HuH-7.5 (cell line): ENCODE measurements at places on chromosomes 4 and X.

- DNase-seq = no peak
Observed at GRCh38 chrX:150575419-150575814, 7.0 kb downstream of the MTM1 start.

DNA sequence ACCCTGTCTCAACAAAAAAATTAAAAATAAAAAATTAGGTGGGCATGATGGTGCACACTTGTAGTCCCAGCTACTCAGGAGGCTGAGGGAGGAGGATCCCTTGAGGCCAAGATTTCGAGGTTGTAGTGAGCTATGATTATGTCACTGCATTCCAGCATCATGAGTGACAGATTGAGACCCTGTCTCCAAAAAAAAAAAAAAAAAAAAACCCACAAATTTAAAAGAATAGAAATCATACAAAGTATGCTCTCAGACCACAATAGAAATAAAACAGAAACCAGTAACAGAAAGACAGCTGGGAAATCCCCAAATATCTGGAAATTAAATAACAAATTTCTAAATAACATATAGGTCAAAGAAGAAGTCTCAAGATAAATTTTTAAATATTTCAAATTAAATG lies 81.0 kb upstream of the HUWE1 start:
- DNase-seq = no peak

GRCh38 chr4:184416913-184417734 lies 57.2 kb downstream of the IRF2 start:
- DNase-seq = no peak

DNA sequence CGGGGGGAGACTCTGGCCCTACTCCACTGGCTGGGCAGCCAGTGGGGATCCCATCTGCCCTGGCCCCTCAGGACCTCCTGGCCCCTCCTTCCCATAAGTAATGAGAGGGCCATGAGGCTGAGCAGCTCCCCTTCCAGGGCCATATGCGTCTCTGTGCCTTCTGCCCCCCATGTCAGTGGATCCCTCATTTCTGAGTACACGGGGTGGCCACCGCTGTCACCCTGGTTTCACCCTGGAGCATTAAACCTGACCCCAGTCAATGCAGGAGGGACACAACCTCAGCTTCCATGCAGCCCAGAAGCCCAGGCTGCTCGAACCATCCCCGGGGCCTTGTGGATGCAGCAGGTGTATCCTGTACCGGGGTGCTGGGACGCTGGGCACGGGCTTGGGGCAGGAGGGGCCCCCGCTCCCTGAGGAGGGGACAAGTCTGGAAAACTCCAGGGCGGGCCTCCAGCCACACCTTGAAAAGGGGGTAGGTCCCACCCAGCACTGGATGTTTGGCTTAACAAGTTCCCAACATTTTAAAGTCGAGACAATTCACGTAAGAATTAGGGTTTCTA lies 24.2 kb downstream of the ATP5ME start:
- DNase-seq = no peak

DNA sequence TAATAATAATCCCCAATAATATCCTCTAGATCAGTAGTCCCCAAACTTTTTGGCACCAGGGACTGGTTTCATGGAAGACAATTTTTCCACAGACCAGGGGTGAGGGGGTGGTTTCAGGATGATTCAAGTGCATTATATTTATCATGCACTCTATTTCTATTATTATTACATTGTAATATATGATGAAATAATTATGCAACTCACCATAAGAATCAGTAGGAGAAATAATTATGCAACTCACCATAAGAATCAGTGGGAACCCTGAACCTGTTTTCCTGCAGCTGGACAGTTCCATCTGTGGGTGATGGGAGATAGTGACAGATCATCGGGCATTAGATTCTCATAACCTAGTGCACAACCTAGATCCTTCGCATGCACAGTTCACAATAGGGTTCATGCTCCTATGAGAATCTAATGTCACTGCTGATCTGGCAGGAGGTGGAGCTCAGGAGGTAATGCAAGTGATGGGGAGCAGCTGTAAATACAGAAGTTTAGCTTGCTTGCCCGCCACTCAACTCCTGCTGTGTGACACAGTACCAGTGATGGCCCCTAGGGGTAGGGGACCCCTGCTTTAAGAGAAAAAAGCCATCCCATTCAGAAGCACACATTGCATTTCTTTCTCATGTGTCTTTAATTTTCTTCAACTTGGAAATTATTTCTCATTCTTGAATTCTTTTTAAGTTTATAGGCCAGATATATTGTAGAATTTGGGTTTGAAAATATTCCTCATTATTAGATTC lies 16.0 kb upstream of the SH3RF1 start:
- DNase-seq = no peak

- no peak for DNase-seq
Observed at GRCh38 chrX:102345916-102346315, 93.9 kb downstream of the NXF2B start.

- DNase-seq = no peak
Observed at GRCh38 chr4:181688872-181689271, 554.3 kb upstream of the TENM3 start.

- DNase-seq = no peak
Observed at GRCh38 chr4:95231681-95232080, 317.1 kb downstream of the UNC5C start.

DNA sequence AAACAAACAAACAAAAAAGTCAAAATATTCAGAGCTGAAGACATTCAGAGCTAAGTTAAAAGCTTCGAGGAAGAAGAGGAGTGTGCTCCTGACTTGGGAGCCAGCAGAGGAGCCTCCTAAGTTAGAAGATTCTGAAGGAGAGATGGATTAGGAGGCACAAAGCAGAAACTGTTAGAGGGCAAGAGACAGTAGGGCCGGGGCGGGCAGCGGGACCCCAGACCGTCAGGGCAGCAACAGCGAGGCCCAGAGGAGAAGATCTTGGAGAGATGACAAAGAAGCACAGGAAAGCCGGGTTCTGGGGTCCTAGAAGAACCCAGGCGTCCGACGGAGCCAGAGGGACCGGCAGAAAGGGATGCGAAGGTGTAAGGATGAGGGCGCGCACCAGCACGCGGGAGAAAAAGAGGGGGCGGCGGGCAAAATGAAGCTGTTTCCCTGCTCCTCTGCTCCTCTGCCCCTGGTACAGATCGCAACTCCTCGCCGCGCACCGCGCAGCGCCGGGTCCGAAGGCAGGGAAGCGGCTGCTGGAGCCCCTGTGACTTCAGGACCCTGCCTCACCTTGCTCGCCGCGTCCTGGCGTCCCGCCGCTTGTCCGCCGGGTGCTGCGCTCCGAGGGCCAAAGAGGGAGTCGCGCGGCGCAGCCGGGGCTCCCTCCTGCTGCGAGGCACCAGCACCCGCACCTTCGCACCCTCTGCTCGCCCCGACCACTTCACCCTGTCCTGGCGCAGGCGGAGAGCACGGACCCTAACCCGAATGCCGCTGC lies 477 bp downstream of the KLHL13 start:
- DNase-seq = no peak

DNA sequence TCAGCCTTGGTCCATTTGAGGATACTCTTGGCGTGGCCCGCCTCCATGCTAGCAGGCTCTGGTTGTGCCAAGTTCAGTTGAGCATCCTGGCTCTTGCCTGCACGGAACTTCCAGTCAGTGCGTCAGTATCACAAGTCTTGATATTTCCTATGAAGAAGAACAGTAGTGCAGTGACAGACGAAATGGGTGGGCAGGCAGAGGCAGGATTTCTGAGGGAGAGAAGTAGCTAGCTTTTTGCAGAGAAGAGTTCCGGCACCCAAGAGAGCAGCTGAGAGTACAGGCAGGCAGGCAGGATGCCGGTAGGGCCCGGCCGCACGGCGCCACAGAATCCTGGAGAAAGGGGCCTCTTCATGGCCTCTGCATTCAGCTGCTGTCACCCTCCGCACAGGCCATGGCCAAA lies 56.1 kb upstream of the MSANTD1 start:
- DNase-seq = no peak

GRCh38 chr4:140213749-140214148 lies 59.8 kb upstream of the MAML3 start:
- no peak for DNase-seq

- no peak for DNase-seq
Observed at GRCh38 chr4:137253949-137254348, 278.3 kb downstream of the PCDH18 start.

DNA sequence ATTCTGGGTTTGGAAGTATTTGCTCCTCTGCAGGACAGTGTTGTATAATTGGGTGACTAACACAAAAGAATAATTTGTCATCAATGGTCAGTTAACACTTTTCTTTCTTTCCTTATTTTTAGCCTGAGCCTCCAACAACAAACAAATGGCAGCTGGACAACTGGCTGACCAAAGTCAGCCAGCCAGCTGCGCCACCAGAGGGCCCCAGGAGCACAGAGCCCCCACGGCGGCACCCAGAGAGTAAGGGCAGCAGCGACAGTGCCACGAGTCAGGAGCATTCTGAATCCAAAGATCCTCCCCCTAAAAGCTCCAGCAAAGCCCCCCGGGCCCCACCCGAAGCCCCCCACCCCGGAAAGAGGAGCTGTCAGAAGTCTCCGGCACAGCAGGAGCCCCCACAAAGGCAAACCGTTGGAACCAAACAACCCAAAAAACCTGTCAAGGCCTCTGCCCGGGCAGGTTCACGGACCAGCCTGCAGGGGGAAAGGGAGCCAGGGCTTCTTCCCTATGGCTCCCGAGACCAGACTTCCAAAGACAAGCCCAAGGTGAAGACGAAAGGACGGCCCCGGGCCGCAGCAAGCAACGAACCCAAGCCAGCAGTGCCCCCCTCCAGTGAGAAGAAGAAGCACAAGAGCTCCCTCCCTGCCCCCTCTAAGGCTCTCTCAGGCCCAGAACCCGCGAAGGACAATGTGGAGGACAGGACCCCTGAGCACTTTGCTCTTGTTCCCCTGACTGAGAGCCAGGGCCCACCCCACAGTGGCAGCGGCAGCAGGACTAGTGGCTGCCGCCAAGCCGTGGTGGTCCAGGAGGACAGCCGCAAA lies 106.0 kb downstream of the KLHL8 start:
- DNase-seq = no peak
